ENCODE measurements at places on chromosomes 2 and 18.

GRCh38 chr2:165633431-165633830 is 160.6 kb downstream of the GALNT3 start:
- no peak for DNase-seq

DNA sequence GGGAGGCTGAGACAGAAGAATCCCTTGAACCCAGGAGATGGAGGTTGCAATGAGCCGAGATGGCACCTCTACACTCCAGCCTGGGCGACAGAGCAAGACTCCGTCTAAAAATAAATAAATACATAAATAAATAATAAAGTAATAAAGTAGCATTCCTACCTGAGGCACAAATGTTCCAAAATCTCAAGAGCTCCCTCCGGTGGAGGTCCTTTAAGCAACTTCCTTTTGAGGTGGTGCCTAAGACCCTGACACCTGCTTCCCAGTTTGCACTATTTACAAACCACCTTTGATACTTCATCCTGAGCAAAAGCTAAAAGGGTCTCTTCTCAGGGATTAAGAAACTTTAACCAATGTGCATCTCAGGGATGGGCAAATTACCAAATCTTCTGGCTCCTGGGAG is 505.1 kb downstream of the CNTNAP5 start:
- DNase-seq = no peak

DNA sequence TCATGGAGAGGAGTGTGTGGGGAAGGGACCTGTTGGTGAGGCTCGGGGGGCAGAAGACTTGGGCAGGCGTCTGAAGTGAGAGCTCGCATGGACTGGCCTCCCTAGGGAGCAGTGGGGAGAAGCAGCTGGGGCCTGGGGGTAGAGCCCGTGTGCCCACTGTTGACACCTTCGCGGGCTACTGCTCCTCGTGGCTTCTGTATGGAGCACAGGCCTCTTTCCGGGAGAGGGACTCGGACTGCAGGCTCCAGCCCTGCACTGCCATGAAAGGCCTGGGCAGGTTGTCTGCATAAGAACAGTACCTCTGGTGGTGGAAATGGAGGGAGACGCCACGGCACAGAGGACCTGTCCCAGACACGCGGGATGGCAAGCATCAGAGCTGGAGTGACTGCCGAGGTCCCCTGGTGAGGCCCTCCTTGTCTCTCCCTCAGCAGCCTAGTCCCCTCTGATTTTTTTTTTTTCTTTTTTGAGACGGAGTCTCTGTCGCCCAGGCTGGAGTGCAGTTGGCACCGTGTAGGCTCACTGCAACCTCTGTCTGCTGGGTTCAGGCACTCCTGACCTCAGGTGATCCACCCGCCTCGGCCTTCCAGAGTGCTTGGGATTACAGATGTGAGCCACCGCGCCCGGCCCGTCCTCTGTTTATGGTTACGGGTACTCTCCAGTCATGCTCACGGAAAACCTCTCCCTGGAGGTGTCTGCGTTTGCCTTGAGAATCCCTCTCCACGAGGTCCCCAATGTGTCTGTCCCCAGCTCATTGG is 44.7 kb upstream of the PTMA start:
- DNase-seq = no peak

GRCh38 chr2:112050316-112050715 is 4.8 kb upstream of the TMEM87B start:
- DNase-seq = no peak

GRCh38 chr2:234375176-234375880 is 121.6 kb downstream of the ARL4C start:
- DNase-seq = no peak

DNA sequence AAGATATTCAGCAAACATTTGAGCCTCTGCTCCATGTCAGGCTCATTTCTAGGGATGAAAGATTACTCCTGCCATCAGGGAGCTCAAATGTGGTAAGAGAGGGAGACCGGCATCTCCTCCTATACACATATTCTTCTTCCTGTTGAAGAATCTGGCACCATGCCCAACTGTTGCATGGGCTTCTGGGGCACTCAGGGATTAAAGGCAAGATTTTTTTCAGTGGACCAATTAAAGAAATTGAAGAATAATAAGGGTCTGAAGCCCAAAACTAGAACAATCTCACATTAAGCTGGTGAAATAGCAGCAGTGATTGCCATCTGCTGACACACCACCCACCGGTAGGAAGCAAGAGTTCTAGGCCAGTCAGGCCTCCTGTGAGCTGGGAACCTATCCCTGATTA is 145.4 kb upstream of the LYPD6 start:
- no peak for DNase-seq

GRCh38 chr2:187478719-187479118 is 30.7 kb upstream of the CALCRL start:
- no peak for DNase-seq

DNA sequence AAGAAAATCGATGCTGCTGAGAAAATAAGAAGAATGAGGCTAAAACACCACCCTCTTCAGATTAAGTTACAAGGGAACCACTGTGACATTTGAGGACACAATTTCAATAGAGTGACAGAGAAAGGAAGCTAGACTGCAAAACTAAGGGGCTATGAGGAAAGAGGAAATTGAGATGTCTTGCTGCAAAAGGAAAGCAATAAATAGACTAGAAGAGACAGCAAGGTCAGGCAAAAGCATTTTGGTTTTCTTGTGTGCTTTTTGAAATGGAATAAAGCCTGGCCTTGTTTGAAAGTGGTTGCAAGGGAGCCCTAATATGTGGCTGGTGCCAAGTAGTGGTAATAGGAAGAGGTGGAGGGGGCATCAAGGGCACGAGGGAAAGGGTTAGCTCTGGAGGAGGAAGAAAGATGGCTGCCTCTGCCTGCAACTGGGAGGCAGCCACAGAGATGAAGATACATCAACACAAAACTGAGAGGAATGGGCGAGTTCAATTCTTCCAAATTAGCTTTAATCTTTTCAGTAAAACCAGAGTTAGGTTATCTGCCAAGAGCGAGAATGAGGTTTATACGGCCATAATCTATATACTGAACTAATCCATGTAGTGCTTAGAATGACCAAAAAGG is 1.2 kb upstream of the MRO start:
- DNase-seq = no peak

- DNase-seq = no peak
Observed at GRCh38 chr2:138610201-138610953, 108.8 kb downstream of the SPOPL start.

All from CD4-positive, CD25-positive, alpha-beta regulatory T cell (primary cell).